ENCODE measurements at places on chromosomes 16 and 17.

DNA sequence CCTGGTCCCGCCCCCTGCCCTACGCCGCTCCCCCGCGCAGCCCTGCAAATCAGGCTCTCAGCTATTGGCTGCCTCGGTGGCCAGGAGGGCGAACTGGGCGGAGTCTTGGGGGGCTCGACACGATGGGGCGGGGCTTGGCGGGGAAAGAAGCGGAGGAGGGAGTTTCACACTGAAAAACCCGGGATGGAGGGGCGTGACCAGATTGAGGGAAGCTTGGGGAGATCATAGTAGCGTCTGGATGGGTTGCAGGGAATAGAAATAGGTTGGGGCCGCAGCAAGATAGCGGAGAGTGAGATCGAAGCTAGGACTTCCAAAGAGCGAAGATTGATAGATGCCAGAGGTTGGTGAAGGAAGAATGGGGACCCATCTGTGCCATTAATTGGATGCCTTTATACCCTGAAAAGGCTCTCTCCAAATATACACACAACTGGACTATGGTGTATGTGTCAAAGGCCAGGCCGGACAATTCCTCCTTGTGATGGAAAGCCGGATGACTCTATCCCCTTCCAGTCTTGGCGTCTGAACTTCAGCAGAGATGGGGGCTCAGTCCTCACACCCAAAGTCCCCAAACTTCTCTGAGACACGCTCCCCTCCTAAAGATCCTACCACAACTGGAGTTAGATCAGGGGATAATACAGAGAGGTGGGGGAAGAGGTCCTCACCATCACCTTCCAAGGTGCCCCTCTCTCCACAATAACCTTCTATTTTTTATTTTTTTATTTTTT is 376 bp upstream of the STAC2 start:
- no peak for DNase-seq

- no peak for DNase-seq
Measured at GRCh38 chr16:5065813-5066212, at the start of gene C16orf89. Gene C16orf89, minus strand, starts transcription at chr16:5065956. Its CDS starts 48 bp downstream, at chr16:5065908.

GRCh38 chr16:11844499-11844898 is 6.8 kb downstream of the RSL1D1 start:
- DNase-seq: no peak

- no peak for DNase-seq
Measured at GRCh38 chr17:71118039-71118438, 948.7 kb downstream of the KCNJ2 start.

DNA sequence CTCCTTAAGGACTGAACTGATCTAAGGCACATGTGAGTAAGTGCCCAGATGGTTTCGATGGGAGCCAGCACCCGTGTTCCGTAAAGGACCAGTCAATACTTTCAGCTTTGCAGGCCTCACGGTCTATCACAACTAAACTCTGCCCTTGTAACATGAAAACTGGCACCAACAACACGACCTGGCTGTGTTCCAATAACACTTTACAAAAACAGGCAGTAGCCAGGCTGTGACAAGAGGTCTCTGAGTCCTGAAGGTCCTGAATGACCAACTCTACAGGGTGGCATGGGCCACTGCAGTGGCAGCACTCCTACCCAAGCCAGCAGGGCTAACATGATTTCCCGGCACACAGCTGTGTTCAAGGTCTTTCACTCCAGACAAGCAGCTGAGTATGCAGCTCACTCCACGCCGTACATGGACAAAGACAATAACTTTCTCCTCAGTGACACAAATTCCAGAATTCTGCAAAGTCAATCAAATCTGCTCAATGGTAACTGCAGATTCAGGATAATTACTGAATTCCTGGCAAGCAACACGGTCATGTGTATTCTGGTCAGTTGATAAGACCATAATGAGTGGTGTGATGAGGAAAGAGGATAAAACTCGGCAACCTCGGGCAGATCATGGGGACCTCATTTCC is 15.3 kb downstream of the NPLOC4 start:
- no peak for DNase-seq

DNA sequence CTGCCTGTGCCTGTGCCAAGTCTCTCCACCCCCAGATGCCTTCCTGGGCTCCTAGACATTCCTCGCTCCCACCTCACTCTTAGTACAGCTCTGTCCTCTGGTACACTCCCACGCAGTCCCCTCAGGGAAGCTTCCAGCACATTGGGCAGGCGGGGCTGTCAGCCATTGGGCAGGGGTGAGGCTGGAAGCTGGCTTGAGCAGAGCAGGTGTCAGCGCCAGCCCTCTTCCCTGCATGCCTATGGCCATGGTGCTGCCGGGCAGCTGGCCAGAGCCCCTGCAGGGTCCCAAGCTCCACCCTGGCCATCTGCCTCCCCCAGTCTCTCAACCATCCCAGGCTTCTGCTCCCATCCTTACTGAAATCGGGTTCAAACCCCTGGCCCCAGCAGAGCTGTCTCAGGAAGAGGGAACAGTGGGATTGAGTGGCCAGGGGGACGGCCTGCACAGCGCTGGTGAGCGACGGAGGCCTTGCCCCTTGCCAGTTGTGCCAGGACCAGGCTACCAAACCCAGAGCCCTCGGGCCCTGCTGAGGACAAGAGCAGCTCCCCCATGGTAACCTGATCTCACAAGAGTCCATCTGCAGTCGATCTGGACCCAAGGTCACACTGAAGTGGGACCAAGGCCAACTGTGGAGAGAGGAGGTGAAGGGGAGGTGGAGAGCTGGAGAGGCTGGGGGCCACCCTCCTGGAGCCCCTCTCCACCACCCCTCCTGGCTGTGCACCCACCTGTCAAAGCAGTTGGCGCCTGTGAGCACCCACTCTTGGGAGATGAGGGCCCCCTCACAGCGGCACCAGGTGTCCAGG is 2.4 kb upstream of the B9D1 start:
- no peak for DNase-seq

GRCh38 chr16:19167710-19168370 is at the start of gene SYT17:
Gene SYT17, plus strand, starts transcription at chr16:19168240. Its CDS starts 407 bp downstream, at chr16:19168647.
- DNase-seq: no peak

DNA sequence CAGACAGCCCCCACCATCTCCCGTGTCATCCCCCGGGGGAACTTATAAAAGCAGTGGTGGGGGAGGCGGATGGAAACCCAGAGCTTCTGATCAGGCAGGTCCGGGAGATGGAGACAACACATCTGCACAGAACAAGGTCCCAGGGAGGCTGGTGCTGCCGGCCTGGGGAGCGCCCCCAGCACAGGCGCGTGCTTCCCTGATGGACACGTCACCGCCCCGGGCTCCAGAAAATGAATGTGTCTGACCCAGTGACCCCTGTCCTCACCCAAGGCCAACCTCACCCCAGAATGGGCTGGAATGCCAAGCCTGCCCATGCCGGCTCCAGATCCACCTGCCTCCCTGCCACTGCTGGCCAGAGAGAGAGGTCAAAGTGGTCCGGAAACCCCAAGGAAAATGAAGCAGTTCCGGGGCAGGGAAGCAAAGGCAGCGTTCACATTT is 12.5 kb downstream of the SLC7A5 start:
- no peak for DNase-seq

DNA sequence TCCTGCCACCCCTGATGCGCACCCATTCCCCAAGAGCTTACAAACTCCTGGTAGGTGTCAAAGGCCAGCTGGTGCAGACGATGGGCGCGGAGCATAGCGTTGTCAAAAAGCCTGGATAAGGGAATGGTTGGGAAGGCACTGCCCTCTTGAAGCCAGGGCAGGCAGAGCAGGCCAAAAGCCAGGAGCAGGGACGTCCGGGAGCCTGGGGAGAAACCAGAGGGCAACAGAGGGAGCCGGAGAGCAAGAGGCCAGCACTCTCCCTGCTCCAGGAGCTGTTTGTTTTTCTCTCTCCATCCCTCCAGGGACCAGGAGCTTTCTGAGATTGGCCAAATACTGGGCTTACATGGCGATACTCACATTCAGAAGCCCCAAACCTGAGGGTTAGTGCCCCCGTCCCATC is 334 bp downstream of the GH1 start:
- DNase-seq: no peak

DNA sequence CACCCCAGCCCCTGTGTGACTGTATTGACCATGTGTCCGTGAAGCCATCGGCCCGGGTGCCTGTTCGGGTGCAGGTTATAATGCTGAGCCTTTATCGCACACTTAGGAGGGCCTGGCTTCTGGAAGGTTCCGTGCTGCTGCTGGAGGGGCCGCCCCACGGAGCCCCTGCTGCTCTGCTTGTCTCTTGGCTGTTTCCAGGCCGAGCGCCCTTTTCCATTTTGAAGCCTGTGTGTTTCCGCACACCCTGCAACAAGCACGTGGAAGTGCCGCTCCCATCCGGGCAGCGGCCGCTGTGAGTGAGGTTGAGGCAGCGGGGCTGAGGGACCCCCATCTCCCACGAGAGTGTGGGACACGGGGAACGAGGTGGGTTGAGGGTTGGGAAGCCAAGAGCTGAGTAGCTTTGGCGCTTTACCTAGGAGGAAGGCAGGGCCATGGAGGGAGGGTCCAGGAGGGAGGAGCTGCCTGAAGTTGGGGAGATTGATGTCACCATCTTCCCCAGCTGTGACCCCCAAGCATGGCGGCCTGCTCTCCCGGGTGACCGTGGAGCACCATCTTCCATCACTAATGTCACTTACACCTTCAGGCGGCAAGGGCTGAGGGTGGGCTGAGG is 200.1 kb upstream of the GSE1 start:
- no peak for DNase-seq

DNA sequence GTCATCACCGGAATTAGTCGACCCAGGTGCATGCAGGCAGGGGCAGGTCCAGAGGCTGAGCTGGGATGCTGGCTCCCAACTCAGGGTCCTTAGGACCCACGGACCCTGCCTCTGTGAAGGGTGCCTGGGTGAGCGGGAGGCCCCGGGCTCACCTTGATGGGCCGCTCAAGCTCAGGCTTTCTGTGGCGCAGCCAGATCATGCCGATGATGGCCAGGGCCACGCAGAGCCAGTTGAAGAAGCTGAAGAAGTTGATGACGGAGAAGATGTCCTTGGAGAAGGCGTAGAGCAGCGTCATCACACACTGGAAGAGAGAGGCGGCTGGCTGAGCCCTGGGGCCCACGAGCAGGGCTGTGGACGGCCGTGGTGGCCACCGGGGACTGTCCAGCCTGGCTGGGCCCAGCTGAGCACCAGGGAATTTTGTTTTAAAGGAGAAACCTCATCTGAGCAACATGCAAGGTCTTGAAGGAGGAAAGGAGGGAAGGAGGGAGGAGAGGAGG is 32.9 kb downstream of the SLC7A5 start:
- DNase-seq: no peak

DNA sequence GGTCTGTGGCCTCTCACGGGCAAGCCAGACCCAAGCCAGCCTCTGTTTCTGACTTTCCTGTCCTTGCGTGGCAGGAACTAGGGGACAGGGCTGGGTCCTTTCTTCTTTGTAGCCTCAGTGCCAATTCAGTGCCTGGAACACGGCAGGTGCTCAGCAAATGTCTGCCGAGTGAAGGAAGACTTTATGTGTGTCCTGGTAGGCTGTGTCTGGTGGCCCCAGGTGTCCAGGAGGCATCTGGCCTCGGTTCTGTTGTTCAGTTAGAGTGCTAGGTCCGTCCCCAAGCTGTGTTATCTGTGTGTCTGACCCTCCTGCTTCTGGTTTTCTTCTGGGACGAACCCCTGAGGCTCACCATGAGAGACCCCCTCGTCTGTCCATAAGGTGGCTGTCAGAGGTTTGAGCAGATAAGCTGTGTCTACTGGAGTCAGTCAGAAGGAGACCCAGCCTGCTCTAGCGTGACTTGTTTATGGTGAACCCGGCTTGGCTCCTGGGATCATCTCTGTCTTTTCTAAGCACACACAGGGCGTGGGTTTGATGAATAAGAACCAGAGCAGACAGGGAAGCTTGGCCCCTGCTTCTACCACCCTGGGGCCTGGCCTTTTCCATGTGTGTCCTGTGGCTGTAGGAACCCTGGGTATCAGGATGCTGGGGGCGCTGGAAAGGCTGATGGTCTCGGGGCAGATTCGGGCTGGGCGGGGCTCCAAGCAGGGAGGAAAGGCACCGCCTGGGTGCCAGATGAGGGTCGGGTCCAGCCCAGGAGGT is 39.3 kb downstream of the ENGASE start:
- DNase-seq: no peak

- no peak for DNase-seq
Measured at GRCh38 chr16:23611936-23612335, 15.8 kb upstream of the NDUFAB1 start.

- no peak for DNase-seq
Measured at GRCh38 chr17:41176744-41177387, 1.2 kb downstream of the KRTAP4-2 start.

DNA sequence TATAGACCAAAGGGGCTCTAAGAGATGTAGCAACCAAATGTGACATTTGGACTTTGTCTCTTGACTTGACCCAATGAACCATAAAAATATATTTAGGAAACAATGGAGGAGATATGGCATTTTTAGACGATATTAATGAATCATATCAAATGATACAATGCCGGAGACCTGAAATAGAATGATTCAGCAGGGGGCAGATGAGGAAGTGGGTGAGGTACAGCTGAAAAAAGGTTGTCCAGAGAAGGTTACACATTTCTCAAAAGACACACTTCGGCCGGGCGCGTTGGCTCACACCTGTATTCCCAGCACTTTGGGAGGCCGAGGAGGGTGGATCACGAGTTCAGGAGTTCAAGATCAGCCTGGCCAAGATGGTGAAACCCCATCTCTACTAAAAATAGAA is 16.5 kb upstream of the SNN start:
- DNase-seq: no peak

GRCh38 chr17:13984956-13985355 is 84.3 kb upstream of the COX10 start:
- no peak for DNase-seq

- DNase-seq: no peak
Measured at GRCh38 chr17:82775001-82775823, 23.3 kb downstream of the TBCD start.

GRCh38 chr16:23464196-23464595 is 11.2 kb upstream of the COG7 start:
- DNase-seq: no peak

DNA sequence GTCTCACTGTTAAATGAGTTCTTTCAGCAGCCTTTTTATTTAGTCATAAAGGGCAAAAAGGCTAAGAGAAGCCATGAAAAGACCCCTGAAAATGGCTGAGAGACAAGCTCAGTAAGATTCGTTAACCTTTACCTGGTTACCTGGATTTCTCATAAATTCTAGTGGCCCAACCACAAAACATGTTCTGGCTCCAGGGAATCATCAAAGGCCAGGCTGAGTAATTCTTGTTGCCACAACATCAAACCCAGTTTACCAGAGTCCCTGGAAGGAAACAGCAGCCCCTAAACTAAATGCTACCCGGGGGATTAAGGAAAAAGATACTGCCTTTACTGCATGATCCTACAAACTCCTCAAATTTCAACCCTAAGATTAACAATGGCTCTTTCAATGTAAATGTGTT is 15.8 kb downstream of the CYTH1 start:
- DNase-seq: no peak

GRCh38 chr16:87391324-87391949 is 699 bp upstream of the MAP1LC3B start:
- peak; percentile 42 for DNase-seq

GRCh38 chr17:43755389-43755875 is 3.2 kb downstream of the SOST start:
- DNase-seq: no peak

DNA sequence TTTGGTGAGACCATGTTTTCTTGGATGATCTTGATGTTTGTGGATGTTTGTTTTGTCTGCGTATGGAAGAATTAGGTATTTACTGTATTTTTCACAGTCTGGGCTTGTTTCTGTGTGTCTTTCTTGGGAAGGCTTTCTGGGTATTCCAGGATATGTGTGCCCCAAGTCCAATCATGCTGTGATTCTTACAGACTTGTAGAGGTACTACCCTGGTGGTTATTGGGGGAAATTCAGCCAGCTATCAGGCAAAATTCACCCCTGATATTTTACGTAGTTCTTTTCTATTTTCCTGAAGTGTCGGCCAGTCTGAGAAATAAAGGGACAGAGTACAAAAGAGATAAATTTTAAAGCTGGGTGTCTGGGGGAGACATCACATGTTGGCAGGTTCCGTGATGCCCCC is 33.4 kb upstream of the ARL4D start:
- DNase-seq: no peak

GRCh38 chr17:78934681-78935418 is 9.7 kb upstream of the TIMP2 start:
- no peak for DNase-seq

Data from AML-193 (cell line).